ENCODE measurements at places on chromosomes 3 and 15.

- DNase-seq: no peak
Observed at GRCh38 chr15:58462973-58463663, 31.3 kb downstream of the LIPC start.

DNA sequence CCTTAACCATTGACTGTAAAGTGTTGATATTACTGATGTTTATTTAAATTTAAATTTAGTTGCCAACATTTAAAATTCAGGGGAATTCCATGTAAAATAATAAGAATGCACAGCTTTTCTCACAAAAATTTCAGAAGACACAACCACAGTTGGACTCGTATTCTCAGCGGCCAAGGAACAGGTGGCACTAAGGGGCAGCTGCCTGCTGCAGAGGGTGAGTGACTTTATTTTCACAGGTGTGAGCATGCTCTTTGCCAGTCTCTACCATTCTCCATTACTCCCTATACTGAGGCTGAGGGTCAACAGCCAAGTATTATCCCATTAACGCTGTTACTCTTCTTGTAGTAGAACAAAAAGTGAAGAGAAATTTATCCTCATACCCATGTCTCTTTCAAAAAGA, 92.1 kb upstream of the GADL1 start:
- DNase-seq: no peak

- no peak for DNase-seq
Observed at GRCh38 chr3:160009525-160009924, 20.9 kb downstream of the IL12A start.

GRCh38 chr3:36907911-36908646, 36.8 kb downstream of the TRANK1 start:
- peak; percentile 20 for DNase-seq

GRCh38 chr3:123759871-123760270, 124.3 kb downstream of the MYLK start:
- DNase-seq: no peak

GRCh38 chr3:31692751-31693150, 160.0 kb downstream of the STT3B start:
- no peak for DNase-seq

GRCh38 chr3:30673425-30674341, 67.3 kb downstream of the TGFBR2 start:
- DNase-seq: no peak

- no peak for DNase-seq
Observed at GRCh38 chr3:172061724-172062184, 22.4 kb downstream of the FNDC3B start.

GRCh38 chr3:132071043-132071442, 36.2 kb upstream of the CPNE4 start:
- no peak for DNase-seq

GRCh38 chr15:35304389-35304788, 219.3 kb upstream of the NANOGP8 start:
- DNase-seq: no peak

GRCh38 chr3:172317481-172317880, 130.8 kb downstream of the GHSR start:
- DNase-seq: no peak

- no peak for DNase-seq
Observed at GRCh38 chr3:135165260-135165659, 370.2 kb downstream of the EPHB1 start.

DNA sequence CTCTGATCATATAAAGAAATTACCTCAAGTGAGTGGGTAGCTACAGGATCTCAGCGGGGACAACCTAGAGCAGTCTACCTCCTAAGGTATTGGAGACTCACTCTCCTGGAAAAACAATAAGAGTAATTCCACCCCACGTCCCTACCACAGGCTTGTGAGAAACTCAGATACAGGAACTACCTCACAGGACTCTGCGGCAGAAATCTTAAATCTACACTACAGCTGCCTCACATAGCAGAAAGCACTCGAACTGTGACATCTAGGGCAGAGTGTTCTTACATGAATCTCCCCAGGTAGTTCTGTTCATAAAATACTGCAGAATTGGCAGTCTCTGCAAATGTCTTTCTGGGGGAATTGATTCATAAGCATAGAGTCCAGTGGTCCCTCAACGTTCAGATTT, 382.9 kb upstream of the IL12A start:
- no peak for DNase-seq

DNA sequence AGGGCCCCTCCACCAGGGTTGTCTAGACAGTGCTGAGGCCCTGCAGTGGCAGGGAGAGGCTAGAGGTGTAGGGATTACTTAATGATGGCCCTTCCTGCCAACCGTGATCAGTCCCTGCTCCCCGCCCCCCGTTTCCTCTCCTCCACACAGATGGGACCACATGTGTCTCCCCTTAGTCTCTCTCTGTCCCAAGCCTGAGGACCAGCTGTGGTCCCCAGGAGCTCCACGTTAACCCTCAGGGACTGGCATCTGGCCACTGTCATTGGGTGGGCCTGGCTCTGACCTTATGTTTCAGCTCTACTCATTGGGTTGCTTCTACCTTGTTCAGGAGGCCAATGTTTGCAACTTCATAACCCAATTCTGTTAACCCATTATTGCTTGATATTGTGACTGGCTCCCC, 6.0 kb upstream of the ALPK3 start:
- DNase-seq: no peak

- no peak for DNase-seq
Observed at GRCh38 chr3:19815805-19816204, 118.2 kb downstream of the EFHB start.

DNA sequence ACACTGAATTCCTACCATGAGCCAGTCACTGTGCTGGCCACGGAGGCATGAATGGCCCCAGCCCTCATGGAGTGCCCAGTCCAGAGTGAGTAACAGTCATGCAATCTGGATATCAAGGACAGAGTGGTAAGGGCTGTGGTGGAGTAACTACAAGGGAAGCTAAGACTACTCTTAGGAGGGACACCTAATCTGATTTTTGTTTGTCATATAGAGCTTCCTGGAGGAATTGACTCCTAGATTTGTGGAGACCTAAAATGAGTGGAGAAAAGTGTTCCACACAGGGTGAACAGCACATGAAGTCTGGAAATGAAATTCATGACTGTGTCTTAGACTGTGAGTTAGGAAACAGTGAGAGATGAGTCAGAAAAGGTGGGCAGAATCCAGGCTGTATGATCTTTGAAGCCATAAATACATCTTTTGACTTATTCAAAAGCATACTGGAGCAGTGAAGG, 219.9 kb downstream of the NFKBIZ start:
- no peak for DNase-seq
